NCI-H1694 treated with DMSO at 0.1 percent for 48 hours (cell line): ENCODE measurements at places on chromosomes 4 and X.

- no peak for DNase-seq
Measured at GRCh38 chr4:15605537-15605936, 49.6 kb downstream of the FBXL5 start.

DNA sequence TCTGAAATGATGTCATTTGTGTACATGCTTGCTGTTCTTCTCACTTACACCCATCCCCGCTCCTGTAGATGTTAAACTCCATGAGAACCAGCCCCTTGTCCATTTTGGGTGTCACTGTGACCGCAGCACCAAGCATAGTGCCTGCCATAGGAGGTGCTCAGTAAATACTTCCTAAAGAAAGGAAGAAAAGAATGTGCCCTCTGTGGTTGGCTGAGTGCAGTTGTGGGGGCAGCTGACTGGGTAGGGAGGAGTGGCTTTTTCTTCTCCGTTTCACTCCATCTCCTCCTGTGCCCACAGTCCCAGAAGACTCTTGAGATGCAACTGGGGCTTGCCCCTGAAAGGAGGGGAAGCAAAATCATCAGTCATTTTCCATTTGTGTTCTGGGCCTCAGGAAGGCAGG lies 25.5 kb downstream of the PHEX start:
- no peak for DNase-seq

GRCh38 chr4:95216636-95217035 lies 332.1 kb downstream of the UNC5C start:
- no peak for DNase-seq

DNA sequence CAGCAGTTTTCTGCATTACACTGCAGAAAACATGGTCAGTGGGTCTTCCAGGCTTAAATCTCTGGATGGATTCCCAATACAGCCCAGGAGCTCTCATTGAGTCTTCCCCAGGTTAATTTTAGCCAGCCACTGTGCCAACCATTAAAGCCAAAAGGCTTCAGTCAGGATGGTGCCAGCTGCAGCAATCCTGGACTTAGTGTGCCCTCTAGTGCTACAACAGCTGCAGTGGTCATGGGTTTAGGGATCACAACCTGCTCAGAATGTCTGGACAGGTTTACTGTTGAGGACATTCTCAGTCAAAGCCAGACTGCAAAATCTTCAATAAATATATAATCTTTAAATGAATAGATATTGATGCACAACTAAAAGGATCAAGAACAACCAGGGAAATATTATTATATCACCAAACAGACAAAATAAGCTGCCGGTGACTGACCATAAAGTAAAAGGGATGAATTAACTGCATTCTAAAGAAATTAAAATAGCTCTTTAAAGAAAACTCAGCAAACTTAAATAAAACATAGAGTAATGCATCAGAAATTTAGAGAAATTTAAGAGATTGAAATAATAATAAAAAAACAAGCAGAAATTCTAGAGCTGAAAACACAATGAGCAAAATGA lies 639.9 kb downstream of the SPOCK3 start:
- DNase-seq, result peak; percentile 8

GRCh38 chrX:136961594-136962135 lies 72.1 kb downstream of the GPR101 start:
- DNase-seq, result no peak

GRCh38 chr4:14863418-14864364 lies 138.6 kb upstream of the CPEB2 start:
- no peak for DNase-seq
